ENCODE measurements at places on chromosomes 7 and 10.

DNA sequence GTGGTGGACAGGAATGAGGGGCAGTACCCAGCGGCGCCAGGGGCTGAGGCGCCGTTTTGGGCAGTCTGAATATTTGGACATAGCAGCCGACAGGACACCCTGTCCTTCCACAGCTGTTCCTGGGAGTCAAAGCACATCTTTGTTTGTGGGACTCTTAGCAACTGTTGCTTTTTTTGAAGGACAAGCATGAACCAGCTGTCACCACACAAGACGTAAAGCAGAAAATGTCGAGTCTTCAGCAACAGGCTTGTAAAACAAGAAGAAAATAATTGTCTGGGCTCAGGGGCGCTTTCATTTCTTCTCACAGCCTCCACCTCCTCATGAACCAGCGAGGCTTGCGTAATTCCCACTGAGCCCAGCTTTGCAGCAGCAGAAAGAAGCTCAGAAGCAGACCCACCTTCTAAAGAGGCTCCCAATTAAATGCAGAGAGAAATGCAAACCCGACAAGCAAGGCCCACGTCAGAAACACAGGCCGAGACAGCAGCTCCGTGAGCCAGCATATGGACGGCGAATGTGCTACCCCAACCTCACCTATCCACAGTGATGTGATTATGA lies 68.9 kb upstream of the DNAAF5 start:
- DNase-seq = no peak

GRCh38 chr7:69826283-69826682 lies 228.0 kb downstream of the AUTS2 start:
- DNase-seq = no peak

- no peak for DNase-seq
Observed at GRCh38 chr7:91373111-91373800, 109.0 kb downstream of the FZD1 start.

GRCh38 chr7:81284576-81284975 lies 365.7 kb upstream of the SEMA3C start:
- DNase-seq = no peak

DNA sequence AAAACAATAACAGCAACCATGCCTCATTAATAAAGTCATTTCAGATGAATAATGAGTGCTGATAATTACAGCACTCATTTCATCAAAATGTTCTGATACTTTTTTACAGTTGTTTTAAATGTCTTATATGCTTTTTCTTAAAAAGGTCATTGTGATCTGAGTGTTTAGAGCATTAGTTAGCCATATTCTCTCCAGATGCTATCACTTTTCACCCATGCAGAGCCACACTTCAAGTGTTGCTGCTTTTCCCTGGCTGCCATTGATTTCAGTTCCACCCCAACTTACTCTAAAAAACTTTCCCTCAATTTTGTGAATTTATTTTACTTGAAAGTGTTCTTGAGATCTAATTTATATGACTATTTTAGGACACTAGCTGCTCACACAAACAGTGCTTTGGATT lies 41.8 kb downstream of the NUP205 start:
- DNase-seq = no peak

DNA sequence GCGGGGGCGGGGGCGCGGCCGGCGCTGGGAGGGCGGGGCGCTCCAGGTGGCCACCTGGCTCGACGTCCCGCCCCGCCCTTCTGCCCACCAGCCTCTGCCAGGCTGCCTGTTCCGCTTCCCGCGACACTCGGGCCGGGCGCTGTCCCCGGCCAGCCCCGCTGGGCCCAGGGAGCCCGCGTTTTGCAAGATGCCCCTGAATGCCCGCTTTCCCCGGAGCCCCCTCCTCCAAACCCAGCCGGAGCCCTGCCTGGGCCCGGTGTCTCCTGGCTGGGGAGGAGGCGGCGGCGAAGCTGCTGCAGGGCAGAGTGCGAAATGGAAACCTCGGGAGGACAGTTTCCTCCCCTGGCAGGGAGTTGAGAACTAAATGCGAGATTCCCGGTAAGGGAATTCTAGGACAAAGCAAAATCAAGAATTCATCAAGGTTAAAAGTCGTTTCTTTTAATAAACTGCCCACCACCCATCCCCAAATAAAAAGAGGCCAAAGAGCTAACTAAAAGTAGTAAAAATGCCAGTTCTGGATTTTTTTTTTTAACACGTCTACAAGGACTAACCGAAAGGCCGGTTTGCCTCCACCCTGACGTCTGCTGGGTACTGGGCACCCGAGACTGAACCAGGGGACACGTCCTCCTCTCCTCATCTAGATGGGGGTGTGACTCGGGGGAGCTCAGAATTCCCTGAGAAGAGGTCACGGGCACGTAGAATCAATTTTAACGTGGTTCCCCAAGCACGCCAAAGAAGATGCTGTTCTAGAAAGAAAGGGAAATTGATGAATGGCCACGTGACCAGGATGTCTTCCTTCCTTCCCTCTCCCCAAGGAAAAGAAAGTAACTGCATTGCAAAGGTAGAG lies 200.4 kb upstream of the NFE2L3 start:
- DNase-seq = peak; percentile 43

- no peak for DNase-seq
Observed at GRCh38 chr10:45199205-45199740, 116.1 kb downstream of the OR13A1 start.

GRCh38 chr7:75842836-75843446 lies 29.3 kb upstream of the CCL24 start:
- no peak for DNase-seq

DNA sequence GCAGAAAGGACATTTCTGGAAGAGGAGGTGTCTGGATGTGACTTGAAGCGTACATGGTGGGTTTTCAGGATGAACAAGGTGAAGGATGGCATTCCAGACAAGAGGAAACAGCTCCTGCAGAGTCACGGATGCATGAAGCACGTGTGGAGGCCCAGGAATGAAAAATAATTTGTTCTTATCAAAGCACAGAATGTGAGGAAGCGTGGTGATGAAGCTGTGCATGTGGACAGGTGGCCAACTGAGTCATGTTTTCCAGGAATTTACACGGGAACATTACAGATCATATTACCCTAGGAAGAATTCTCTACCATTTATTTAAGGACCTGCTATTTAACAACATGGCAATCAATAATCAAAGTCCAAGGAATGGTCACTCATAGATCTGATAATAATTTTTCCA lies 413.2 kb upstream of the KLF6 start:
- no peak for DNase-seq

- peak; percentile 66 for DNase-seq
Observed at GRCh38 chr10:30433730-30434272, at the start of gene MAP3K8. MAP3K8 (plus strand) TSS chr10:30434184; CDS start chr10:30438939, 4,755 bp downstream.

GRCh38 chr10:124308056-124308645 lies 110.6 kb downstream of the OAT start:
- DNase-seq = no peak

Data from nucleus accumbens (tissue), 56 donors.